ENCODE measurements at places on chromosomes 3 and 15.

- DNase-seq, result no peak
Measured at GRCh38 chr3:20912406-20912805, 726.4 kb upstream of the SGO1 start.

- DNase-seq, result no peak
Measured at GRCh38 chr3:182829761-182830405, 36.6 kb downstream of the ATP11B start.

DNA sequence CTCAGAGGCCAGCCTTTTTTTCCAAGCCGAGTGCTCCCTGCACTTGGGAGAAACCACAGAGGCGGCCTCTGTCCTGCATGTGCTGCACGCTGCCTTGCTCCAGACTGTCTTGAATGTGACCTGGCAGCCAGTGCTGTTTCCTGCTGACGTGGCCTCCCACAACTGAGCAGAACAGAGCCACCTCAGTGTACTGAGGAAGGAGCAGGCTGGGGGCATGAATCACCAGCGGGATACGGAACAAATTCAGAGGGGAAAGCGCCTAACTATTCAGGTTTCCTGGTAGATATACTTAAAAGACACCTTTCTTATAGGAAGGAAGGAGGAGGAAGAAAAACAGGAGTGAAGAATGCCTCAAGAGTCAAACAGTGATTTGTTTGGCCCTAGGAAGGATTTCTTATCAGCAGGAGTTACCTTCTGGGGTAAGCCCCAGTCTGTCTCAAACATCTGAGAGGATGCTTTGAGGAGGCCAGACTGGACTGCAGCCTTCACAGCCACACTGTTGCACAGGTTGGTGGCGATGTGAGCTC, 114.0 kb downstream of the FNDC3B start:
- DNase-seq, result no peak

- no peak for DNase-seq
Measured at GRCh38 chr3:119222391-119222790, 18.3 kb downstream of the B4GALT4 start.

DNA sequence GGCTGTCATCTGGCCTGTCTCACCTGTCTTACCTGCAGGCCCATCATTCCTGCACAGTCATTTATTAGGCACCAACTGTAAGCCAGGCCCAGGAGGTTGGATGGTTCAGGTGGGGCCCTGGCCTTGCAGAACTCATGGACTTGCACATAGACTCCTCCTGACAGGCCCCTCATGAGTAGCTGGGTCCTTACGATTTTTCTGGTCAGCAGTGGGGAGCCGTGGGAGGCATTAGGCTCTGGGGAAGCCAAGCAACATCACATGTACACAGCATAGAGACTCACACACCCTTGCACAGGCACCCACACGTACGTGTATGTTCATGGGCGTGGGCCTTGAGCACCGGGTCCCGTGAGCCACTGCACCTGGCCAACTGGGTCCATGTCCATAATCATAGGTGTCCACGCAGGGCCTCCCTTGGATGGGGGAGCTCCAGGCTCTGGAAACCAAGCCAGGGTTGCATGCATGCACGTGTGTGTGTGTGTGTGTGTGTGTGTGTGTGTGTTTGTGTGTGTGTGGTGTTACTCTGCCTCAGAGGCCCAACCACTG, 20.3 kb downstream of the CISH start:
- DNase-seq, result no peak

GRCh38 chr3:188819939-188820338, 351.8 kb upstream of the TPRG1 start:
- DNase-seq, result no peak

All from NCI-H1436 treated with DMSO at 0.1 percent for 48 hours (cell line).